ENCODE measurements at places on chromosomes 7 and 10. TPM values are rescaled to one million over a fixed set of nuclear protein-coding genes. Genes with fewer than 3 reads are reported as not detected.

The FRAT1 gene
- total RNA-seq: 1.8 TPM

The ZNF365 gene
- total RNA-seq: 1.3 TPM

The CCDC172 gene
- total RNA-seq: not detected

The DDIT4 gene
- 239 TPM for total RNA-seq

The H2BK1 gene
- total RNA-seq: not detected

The SYT15 gene
- total RNA-seq: 2.7 TPM

The AKR1C4 gene
- 0.30 TPM for total RNA-seq

The PVRIG gene
- total RNA-seq: not detected

The PKD1L1 gene
- 0.15 TPM for total RNA-seq
